Stomach (tissue), 19 donors: ENCODE measurements at places on chromosomes 2 and 18. TPM values are rescaled to one million over a fixed set of nuclear protein-coding genes. Genes with fewer than 3 reads are reported as not detected.

DNA sequence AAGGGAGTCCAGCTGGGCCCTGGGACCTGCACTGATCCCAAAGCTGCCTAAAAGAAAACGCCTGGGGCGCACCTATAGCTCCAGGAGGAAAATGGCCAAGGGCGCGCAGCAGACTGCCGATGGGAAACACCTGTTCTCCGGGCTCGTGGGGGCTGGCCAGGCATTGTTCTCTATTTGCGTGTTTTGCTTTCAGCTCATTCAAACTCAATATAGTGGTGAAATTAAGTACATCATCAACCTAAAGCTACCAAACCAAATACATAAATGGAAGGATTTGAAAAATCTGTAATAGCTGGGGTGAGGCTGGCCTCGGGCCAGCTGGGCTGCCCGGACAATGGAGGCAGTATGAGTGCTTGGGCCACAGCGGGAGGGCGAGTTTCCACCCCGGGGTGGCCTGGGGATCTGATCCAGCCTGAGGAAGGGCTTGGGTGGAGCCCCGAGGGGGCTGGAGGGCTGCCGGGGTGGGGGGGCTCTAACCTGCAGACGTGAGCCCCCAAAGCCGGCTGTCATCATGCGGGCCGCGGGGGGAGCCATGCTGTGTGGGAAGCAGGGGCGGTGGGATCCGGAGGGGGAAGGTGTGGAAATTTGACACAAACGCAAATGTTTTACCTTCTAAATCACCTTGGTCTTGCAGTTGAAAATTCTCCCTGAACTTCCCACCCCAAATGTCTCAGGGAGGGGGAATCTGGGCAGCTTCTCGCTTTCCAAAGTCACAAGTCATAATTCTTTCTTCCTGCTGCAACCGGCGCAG, 77.6 kb downstream of the ASB1 start:
- DNase-seq, result no peak

DNA sequence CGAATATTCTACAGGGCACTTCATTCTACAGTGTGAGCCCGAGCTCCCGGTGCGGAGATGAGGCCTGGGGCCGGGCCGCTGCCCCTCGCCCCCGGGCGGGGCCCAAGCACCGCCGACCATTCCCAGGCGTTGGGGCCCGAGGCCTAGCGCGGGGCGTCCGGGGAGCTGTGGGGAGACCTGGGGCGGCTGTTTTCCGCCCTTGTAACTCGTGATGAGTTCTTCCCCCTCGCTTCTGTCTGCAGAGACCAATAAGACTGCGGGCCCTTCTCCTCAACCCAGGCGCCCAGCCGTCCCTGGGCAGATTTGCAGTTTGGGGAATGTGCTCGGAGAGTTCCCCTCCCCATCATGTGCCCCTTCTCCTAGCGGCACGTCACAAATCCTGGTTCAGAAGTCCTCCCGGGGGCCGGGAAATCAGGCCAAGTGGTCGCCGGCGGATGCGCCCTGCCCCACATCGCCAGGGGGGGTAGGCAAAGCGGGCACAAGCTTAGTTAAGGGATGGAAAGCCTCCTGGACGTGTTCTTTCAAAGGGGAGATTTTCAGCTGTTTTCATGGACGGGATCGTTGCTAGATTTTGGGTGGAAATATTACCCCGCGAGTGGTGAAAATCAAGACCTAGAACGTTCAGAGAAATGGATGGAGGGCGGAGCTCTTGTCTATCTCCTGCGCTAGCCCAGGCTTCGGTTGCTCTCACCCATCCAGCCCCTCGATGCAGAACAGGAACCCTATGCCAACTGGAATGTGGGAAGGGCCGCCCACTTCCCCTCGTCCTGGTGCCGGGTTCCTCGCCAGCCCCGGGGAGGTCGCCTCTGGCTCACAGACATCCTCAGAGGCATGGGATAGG, 18.8 kb upstream of the HAAO start:
- DNase-seq, result peak; percentile 85

- DNase-seq, result no peak
Measured at GRCh38 chr2:101776172-101777043, 78.9 kb downstream of the MAP4K4 start.

GRCh38 chr2:27021253-27022049, 11.3 kb upstream of the TMEM214 start:
- DNase-seq, result peak; percentile 40

DNA sequence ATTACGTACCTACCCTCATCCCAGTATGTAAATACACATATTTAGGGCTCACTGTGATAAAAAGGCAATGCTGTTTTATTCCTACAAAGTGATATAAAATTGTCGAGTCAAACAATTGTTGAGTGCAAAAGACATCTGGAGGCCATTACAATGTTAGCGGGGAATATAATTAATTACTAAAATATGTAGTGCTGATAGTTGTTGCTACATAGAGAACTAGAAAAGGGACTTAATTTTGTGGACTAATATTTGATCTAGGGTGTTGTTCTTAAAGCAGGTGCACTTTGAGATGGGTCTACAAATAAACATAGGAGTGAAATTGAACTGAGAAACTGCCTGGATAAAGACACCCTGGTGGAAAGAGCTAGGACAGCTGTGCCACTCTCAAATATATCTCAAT, 300.1 kb downstream of the NOL4 start:
- DNase-seq, result peak; percentile 4

GRCh38 chr2:224122542-224122941, 83.5 kb upstream of the SERPINE2 start:
- no peak for DNase-seq

The ARHGEF33 gene
- under 0.01 TPM for total RNA-seq

GRCh38 chr2:147916723-147917122, 71.9 kb downstream of the ACVR2A start:
- no peak for DNase-seq

The GCFC2 gene
- 112 TPM for total RNA-seq

The ZSCAN30 gene
- total RNA-seq, result 12.7 TPM

DNA sequence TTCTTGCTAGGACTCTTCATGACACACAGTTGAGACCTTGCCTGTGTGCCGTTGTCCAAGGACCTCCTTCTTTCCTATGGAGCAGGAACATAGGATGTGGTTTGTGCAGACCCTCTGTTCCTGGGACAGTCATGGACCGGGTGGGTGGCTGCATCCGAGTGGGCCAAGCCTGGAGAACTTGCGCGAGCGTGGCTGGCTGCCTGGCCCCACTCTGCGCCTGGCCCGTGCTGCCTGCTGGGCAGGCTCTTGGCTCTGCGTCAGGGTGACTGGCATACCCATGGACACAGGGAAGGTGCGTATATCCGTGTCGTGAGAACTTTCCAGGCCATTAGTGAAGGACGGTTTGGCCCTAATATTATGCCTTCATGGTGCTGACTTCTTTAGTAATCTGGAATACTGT, 68.2 kb downstream of the DCDC2C start:
- no peak for DNase-seq

The SERPINB13 gene
- total RNA-seq, result not detected

The ALK gene
- total RNA-seq, result 0.92 TPM

The RNU2-63P gene
- total RNA-seq, result not detected

The COL4A3 gene
- 0.45 TPM for total RNA-seq

GRCh38 chr2:8309131-8309530, 372.7 kb upstream of the ID2 start:
- no peak for DNase-seq

DNA sequence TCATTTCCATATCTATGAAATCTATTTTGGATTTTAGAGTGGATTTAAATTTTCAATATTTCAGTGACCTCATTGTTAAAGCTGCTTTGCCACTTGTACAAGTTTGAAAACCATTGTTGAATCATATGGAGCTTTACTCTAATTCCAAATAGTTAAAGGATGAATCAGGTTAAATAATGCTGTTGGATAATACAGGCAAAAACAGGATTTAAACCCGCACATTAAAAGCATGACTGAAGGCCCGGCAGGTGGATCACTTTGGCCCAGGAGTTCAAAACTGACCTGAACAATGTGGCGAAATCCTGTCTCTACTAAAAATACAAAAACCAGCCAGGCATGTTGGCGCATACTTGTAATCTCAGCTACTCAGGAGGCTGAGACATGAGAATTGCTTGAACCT, 68.3 kb downstream of the RIF1 start:
- DNase-seq, result no peak

GRCh38 chr18:37238282-37239108, 327.1 kb downstream of the CELF4 start:
- no peak for DNase-seq

GRCh38 chr2:241900251-241901017, 30.9 kb downstream of the RTP5 start:
- peak; percentile 17 for DNase-seq

DNA sequence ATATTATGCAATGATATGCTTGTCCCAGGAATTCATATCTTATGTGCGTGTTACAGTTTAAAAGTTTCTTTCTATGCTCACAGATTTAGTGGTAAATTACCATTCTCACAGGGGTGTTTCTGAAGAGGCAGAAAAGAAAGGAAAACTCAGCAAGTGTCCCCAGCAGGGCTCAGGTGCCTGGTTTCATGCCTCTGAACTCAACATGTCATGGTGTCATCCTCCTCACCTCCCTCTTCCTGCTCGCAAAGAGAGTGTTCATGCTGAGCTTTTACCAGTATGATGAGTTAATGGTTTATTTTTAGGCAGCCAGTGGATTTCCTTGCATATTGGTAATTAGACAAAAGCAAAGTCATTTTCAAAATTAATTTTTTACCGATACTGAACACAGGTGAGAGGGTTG, 492.9 kb upstream of the ZEB2 start:
- no peak for DNase-seq
